ENCODE measurements at places on chromosomes 2 and 18.

GRCh38 chr18:57051657-57052044 is 95.2 kb upstream of the BOD1L2 start:
- no peaks in the 10 kb centered on the region for H3K4me1 ChIP-seq
- no peaks in the 10 kb centered on the region for H3K27me3 ChIP-seq
- H3K36me3 ChIP-seq = peaks cover 23% of the 10 kb centered on the region
- H3K4me3 ChIP-seq = no peak overlapping the region

GRCh38 chr2:44744961-44745892 is 196.3 kb upstream of the SIX3 start:
- H3K36me3 ChIP-seq = no peaks in the 10 kb centered on the region
- H3K27me3 ChIP-seq = no peaks in the 10 kb centered on the region
- H3K4me3 ChIP-seq = no peak overlapping the region
- DNase-seq = no peak

- H3K4me1 ChIP-seq = no peaks in the 10 kb centered on the region
- H3K4me3 ChIP-seq = no peak overlapping the region
- H3K27ac ChIP-seq = no peak overlapping the region
- no peak for DNase-seq
- peaks cover 53% of the 10 kb centered on the region for H3K36me3 ChIP-seq
These were observed 122.9 kb downstream of the MTCL1 start for GRCh38 chr18:8828300-8828699.

DNA sequence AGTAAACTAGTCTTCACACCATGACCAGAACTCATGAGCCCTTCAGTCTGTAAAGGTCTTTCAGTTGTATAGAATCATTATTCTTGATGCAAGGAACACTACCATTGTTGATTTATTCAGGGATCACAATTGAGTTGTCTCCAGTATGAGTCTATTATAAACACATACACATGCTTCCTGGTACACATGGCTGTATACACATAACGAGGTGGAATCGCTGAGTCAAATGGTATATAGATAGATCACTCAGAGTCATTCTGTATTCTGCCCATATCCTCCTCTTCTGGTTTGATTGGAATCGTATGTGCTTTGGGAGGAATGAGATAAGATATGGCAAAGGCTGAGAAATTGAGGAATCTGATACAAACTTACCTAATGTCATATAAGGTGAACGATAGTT is 216.0 kb downstream of the UBE2E3 start:
- H3K36me3 ChIP-seq = no peaks in the 10 kb centered on the region
- H3K4me1 ChIP-seq = no peaks in the 10 kb centered on the region
- no peak for DNase-seq
- H3K4me3 ChIP-seq = no peak overlapping the region

GRCh38 chr2:105070010-105070865 is 32.4 kb downstream of the MRPS9 start:
- DNase-seq = no peak
- H3K36me3 ChIP-seq = peaks cover 8% of the 10 kb centered on the region
- no peak overlapping the region for H3K4me3 ChIP-seq

DNA sequence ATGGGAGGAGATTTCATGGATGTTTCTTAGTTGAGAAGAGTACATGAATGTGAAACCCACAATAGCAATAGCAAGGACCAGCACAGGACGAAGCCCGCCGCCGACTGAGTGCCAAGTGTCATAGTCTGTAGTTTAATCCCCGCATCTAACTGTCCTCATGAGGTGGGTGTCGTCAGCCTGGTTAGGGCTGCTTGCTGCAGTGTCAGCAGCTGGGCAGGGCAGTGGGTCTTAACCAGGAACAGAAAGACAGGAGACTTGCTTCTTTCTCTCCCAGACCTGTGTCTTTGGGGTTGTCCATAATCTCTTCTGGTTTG is 146.6 kb downstream of the VAPA start:
- no peaks in the 10 kb centered on the region for H3K4me1 ChIP-seq
- no peak overlapping the region for H3K4me3 ChIP-seq
- no peaks in the 10 kb centered on the region for H3K27me3 ChIP-seq
- H3K27ac ChIP-seq = no peak overlapping the region

- H3K27ac ChIP-seq = no peak overlapping the region
- no peaks in the 10 kb centered on the region for H3K36me3 ChIP-seq
- H3K4me1 ChIP-seq = no peaks in the 10 kb centered on the region
- H3K4me3 ChIP-seq = no peak overlapping the region
These were observed 33.7 kb downstream of the MRPL33 start for GRCh38 chr2:27805180-27805579.

DNA sequence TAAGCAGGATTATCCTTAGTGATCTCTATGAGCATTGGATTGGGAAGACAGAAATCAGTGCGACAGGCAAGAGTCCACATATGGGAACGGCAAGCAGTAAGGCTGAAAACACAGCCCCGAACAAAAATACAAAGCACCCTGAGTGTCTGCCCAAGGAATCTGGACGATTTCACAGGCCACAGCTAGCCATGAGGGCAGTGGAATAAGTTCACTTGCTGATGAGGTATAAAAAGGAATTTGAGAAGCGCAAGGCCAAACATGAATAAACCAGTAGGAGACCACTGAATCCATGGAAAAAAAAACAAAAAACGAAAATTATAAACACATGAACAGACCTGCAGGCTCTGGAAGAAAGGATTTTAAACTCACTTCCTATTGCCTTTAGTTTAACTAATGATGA is 24.3 kb downstream of the WDSUB1 start:
- H3K4me1 ChIP-seq = peaks cover 2% of the 10 kb centered on the region
- H3K27ac ChIP-seq = no peak overlapping the region
- no peak overlapping the region for H3K4me3 ChIP-seq
- no peak for DNase-seq

GRCh38 chr18:49186242-49186641 is 235.5 kb upstream of the SMAD7 start:
- no peaks in the 10 kb centered on the region for H3K27me3 ChIP-seq
- no peak overlapping the region for H3K27ac ChIP-seq
- H3K4me3 ChIP-seq = no peak overlapping the region
- DNase-seq = no peak

DNA sequence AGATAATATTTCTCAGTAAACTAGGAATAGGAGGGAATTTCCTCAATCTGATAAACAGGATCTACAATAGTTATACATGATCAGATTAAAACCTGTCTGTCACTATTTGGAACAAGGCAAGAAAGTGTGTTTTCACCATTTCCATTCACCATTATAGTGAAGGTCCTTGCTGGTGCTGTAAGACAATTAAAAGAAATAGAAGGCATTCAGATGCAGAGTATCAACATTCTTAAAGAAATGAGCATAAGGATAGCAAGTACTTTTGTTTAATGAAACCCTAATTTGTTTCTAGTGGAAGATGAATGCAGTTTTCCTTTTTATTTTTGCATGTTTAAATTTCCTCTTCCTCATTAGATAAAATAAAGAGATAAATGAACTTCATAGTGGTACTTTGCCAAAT is 693.7 kb downstream of the PLCL1 start:
- no peak overlapping the region for H3K4me3 ChIP-seq
- no peaks in the 10 kb centered on the region for H3K27me3 ChIP-seq
- no peak overlapping the region for H3K27ac ChIP-seq
- DNase-seq = no peak
- H3K4me1 ChIP-seq = peaks cover 2% of the 10 kb centered on the region

DNA sequence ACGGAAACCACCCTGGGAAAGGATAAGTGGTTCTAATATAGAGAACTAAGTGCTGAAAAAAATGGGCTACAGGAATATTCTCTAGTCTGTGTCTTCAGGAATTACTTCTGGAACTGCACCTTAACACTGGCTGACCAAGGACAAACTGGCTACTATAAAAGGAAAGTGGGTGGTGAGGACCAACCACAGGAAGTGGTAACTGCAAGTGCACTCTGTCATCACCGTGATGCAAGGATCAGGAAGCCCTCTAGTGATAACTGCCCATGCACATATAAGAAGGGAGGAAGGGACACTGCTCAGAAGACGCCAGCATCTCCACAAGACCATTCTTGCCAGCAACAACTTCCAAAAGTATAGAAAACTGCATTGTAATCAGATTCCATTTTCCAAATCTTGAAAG is 424.4 kb upstream of the RGPD4 start:
- H3K27ac ChIP-seq = no peak overlapping the region
- H3K4me1 ChIP-seq = no peaks in the 10 kb centered on the region
- H3K36me3 ChIP-seq = no peaks in the 10 kb centered on the region
- H3K4me3 ChIP-seq = no peak overlapping the region

DNA sequence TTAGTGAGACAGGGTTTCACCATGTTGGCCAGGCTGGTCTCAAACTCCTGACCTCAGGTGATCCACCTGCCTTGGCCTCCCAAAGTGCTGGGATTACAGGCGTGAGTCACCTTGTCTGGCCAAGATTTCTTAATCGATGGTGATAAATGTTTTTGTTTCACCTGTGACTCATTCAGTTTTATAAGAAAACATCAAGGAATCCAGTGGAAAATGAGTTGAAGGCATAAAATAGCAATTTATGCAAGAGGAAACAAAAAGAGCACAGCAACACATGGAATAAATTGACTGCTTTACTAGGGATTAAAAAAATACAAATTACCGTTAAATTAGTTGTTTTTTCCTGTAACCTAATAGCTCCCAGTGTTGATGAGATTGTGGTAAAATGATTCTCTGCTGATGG is 80.2 kb downstream of the CDK15 start:
- no peak overlapping the region for H3K27ac ChIP-seq
- DNase-seq = no peak
- H3K4me1 ChIP-seq = peaks cover 3% of the 10 kb centered on the region
- no peaks in the 10 kb centered on the region for H3K27me3 ChIP-seq
- no peaks in the 10 kb centered on the region for H3K36me3 ChIP-seq

GRCh38 chr2:8174641-8175257 is 507.1 kb upstream of the ID2 start:
- H3K27me3 ChIP-seq = peaks cover 3% of the 10 kb centered on the region

DNA sequence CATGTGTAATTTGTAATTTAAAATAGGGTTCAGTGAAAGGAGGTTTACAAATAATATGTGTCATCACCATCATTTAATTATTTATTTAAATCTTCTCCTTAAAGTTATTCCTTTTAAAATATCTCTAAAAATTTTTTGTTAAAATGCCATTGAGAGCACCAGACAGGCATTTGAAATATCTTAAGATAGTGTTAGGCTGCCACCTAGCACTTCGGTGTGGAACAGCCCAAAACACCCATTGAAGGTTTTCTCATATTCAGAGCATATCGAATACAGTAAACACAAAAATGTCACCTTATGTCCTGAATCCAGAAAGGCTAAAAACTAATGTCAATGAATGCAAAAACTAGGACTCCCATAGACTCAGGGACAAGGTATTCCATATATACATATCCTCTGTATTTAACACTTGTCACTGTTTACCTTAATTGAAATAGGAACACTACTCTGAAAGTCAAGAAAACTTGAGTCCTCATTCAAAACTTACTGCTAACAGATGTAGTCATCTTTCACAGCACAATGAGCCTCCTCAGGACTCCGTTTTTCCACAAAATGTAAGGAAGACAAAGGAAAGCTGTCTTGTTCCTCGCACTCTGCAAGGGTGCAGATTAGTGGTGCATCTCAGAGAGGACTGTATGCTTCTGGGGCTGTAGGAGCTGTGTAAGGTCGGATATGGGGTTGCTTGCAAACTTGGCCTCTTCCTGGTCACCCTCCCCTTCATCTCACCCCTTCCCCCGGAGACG is 329.5 kb downstream of the PAX3 start:
- H3K4me3 ChIP-seq = no peak overlapping the region
- H3K4me1 ChIP-seq = no peaks in the 10 kb centered on the region
- H3K36me3 ChIP-seq = no peaks in the 10 kb centered on the region
- no peak for DNase-seq
- no peaks in the 10 kb centered on the region for H3K27me3 ChIP-seq

- H3K36me3 ChIP-seq = no peaks in the 10 kb centered on the region
- DNase-seq = no peak
- H3K27me3 ChIP-seq = no peaks in the 10 kb centered on the region
- H3K4me1 ChIP-seq = no peaks in the 10 kb centered on the region
- H3K27ac ChIP-seq = no peak overlapping the region
- no peak overlapping the region for H3K4me3 ChIP-seq
These were observed 142.9 kb downstream of the ASB1 start for GRCh38 chr2:238569507-238570195.

DNA sequence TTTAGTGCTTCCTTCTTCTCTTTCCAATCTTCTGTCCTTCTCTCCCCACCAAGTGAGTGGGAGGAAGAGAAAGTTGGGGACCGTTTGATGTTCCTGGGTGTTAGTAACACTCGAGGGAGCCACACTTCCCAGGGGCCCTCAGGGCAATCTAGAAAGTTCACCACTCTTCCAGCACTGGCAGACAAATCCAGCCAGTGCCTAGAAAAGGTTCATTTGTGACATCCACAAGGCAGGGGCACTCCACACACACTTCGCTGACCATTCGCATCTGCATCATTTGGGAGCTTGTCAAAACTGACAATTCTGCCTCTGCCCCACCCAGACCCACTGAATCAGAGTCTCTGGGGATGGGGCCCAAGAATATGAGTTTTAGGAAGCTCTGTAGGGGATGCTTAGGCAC is 86.8 kb upstream of the ST3GAL5 start:
- H3K27ac ChIP-seq = no peak overlapping the region
- no peaks in the 10 kb centered on the region for H3K4me1 ChIP-seq
- H3K4me3 ChIP-seq = no peak overlapping the region

GRCh38 chr18:50232419-50232818 is 33.9 kb downstream of the CFAP53 start:
- H3K36me3 ChIP-seq = no peaks in the 10 kb centered on the region
- no peaks in the 10 kb centered on the region for H3K27me3 ChIP-seq
- DNase-seq = no peak
- no peak overlapping the region for H3K27ac ChIP-seq

Data from H9 (cell line).